ENCODE measurements at places on chromosomes 1 and 21.

- no peak for DNase-seq
Measured at GRCh38 chr1:11526071-11526895, 47.3 kb downstream of the DISP3 start.

DNA sequence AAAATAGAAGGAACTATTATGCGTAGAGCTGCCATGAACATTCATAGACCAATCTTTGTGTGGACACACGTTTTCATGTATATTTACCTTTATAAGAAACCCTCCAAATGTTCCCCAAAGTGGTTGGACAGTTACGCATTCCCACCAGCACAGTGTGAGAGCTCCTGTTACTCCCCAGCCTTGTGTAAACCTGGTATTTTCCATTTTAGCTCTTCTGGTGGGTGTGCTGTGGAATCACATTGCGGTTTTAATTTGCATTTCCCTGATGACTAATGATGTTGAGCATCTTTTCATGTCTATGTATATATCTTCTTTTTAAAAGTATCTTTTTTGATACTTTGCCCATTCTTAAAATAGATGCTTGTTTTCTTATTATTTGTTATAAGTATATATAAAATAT, 3.2 kb upstream of the UBASH3A start:
- no peak for DNase-seq

- no peak for DNase-seq
Measured at GRCh38 chr21:43341378-43342161, 85.4 kb downstream of the SIK1 start.

- DNase-seq: no peak
Measured at GRCh38 chr1:208029381-208030287, 118.7 kb upstream of the CD34 start.

- no peak for DNase-seq
Measured at GRCh38 chr1:68173283-68173935, 58.9 kb downstream of the WLS start.

GRCh38 chr1:225424562-225425200, 3.2 kb downstream of the LBR start:
- DNase-seq: no peak

DNA sequence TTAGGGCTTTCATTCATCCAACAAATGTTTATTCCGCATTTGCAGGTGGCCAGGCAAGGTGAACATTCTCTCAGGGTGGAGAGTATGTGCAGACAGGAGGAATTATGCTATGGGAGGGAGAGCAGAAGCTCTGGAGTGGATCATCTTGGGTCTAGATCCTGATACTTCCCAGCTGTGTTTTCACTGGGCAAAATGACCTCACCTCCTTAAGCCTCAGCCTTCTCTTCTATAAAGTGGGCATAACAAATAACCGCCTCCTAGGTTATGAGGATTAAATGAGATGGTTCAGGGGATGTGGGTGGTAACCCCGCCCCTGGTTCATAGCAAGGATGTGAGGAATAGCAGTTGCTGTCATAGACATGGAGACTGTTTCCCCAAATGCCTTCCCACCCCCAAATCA, 1.7 kb upstream of the TMEM51 start:
- DNase-seq: no peak

GRCh38 chr1:93779540-93780165, 98.0 kb upstream of the BCAR3 start:
- DNase-seq: peak; percentile 93

- DNase-seq: no peak
Measured at GRCh38 chr1:198680174-198680875, 41.5 kb downstream of the PTPRC start.

- DNase-seq: no peak
Measured at GRCh38 chr1:22612671-22613571, 23.5 kb upstream of the C1QA start.

GRCh38 chr1:193519922-193520321, 333.5 kb upstream of the B3GALT2 start:
- no peak for DNase-seq

- DNase-seq: no peak
Measured at GRCh38 chr1:100387209-100387608, 34.9 kb downstream of the CDC14A start.

- no peak for DNase-seq
Measured at GRCh38 chr1:21497466-21498061, 11.7 kb upstream of the ALPL start.

GRCh38 chr1:15526021-15526489, 593 bp upstream of the DNAJC16 start:
- no peak for DNase-seq

- no peak for DNase-seq
Measured at GRCh38 chr1:224054611-224055010, 59.3 kb upstream of the FBXO28 start.

GRCh38 chr1:176733661-176734060, 270.7 kb downstream of the PAPPA2 start:
- no peak for DNase-seq
